C1 segment of cervical spinal cord (tissue), 14 donors: ENCODE measurements at places on chromosomes 1 and 21.

GRCh38 chr21:35099310-35099709 is 50.2 kb upstream of the RUNX1 start:
- no peak for DNase-seq

DNA sequence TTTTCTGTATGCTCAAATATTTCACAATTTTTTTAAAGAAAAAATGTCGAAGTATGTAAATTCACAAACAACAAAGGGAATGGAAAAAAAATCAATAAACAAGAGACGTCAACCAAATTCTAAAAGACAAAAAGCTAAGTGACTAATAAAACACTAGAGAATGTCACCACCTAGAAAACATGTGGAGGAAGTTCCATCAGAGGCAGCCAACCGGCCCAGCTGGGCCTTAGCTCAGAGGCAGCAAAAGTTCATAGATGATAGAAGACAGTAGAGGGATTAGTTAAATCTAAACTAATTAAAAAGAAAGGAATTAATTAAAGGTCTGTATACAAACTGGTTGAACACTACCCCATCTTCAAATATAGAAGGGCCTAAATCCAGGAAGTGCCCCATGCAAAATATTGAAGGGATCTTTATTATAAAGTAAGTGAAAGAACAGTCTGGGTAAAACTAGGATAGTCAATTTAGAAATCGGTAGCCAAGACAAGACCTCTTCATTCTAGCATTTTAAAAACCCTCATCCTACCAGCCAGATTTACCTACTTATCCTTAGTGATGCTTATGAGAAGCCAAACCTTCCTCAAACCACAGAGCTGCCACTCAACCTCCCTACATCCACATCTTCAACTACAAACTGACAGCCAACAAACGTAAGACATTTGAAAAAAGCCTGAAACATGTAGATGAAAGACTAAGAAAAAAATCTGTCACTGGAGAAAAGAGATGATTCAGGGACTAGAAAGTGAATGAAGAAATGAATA is 23.7 kb downstream of the MRPL39 start:
- no peak for DNase-seq

GRCh38 chr1:16727190-16728111 is 12.9 kb upstream of the RNU1-4 start:
- peak; percentile 27 for DNase-seq

DNA sequence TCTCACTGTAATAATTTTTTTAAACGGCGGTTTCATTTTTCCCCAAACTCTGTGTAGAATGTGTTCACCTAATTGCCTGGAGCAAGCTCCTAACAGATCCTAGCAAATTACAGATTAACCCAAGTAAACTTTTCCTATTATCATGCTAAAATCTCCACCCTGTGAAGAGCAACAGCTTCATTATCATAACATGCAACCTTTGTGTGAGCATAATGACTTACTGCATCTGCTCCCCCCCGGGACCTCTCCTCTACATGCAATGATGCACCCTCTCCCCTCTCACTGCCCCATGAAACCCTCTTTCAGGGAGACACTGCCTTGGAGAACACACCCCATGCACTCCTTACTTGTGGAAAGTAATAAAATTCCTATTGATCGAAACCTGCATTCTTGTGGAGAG is 717.0 kb upstream of the TMPRSS15 start:
- no peak for DNase-seq

DNA sequence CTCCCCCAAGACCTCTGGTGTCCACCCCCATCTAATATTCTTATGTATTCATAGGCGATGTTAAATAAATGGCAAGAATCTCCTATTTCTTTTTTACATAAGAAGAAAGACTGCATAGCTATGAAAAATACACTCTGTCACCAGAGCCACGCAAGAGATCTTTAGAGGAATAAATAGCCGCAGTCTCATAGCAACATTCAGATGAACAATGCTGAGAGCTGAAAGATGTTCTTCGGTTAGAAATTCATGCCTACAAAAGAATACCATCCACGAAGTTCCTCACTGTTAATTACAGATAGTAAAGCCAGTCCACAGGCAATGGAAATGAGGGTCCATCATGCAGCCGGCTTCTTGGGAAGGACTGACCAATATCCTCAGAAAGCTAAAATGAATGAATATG is 76.0 kb upstream of the SOD1 start:
- DNase-seq = no peak

GRCh38 chr1:205359771-205360565 is 3.2 kb upstream of the KLHDC8A start:
- DNase-seq = no peak

DNA sequence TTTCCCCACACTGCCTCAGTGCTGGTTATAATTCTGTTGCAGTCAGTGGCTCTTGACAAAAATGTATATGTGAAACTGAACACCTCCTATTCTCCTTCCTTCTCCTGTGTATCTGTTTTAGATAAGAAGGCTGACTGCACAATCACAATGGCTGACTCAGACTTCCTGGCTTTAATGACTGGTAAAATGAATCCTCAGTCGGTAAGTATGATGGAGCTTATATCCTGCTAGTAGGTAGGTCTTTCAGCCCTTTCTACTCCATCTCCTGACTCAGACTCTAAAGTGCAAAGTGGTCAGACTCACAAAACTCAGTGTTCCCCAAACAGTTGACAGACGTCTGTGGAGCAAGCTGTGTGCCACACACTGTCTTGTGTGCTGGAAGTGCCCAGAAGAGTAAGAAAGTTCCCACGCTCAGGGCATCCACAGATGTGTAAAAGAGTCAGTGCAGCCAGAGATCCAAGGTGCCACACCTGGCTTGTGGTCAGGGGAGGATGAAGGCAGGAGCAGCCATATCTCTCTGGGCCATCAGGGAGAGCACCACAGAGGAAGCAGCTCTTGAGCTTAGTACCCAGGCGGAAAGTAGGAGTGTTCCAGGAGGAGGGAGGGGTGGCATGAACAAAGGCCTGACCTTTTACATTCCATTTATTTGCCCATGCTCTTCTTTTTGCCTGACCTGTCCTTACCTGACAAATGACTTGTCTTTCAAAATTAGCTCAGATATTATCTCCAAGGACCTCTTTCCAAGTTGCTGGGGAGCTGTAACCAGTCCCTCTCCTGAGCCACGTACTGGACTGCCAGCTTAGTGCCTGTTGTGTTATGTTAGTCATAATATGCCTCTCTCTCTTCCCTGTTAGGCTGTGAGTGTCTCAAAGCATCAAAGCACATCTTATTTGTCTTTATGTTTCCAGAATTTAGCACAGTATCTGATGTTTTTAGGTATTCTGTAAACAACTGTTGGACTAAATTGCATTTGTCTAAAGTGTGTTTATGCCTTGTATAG is 14.0 kb upstream of the PODN start:
- no peak for DNase-seq

- DNase-seq = no peak
Observed at GRCh38 chr1:47738560-47739182, 258.5 kb downstream of the TRABD2B start.
